ENCODE measurements at places on chromosomes 6 and 20. TPM values are rescaled to one million over a fixed set of nuclear protein-coding genes. Genes with fewer than 3 reads are reported as not detected.

The PPP1R14C gene
- total RNA-seq, result not detected

GRCh38 chr6:81744131-81744530 is 8.3 kb downstream of the TENT5A start:
- DNase-seq, result no peak
- H3K27me3 ChIP-seq, result peaks cover 4% of the 10 kb centered on the region
- peaks cover 1% of the 10 kb centered on the region for H3K36me3 ChIP-seq
- no peak overlapping the region for H3K27ac ChIP-seq
- no peaks in the 10 kb centered on the region for H3K4me1 ChIP-seq

- peaks cover 2% of the 10 kb centered on the region for H3K27me3 ChIP-seq
- H3K4me1 ChIP-seq, result peaks cover 8% of the 10 kb centered on the region
- no peaks in the 10 kb centered on the region for H3K36me3 ChIP-seq
- no peak overlapping the region for H3K4me3 ChIP-seq
- no peak for DNase-seq
Observed at GRCh38 chr6:11552442-11552841, 14.9 kb downstream of the TMEM170B start.

DNA sequence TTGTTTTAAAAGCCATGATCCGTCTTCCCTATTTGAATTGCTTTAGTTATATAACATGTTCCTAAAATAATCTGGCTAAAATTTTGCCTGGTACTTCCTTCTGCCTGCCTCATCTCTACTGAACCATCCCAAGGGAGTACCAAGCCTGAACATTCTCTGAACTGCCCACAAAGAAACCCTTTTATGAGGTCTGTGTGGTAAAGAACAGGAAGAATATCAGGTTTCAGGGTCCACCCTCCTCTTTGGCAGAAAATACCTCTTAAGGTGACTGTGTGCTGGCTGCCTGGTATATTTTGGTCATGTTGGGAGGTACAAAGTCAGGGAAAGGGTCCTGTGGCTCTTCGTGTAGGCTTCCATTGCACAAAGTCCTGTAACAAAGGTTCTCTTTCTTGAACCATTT is 574.1 kb upstream of the CHD6 start:
- H3K36me3 ChIP-seq, result no peaks in the 10 kb centered on the region
- no peaks in the 10 kb centered on the region for H3K4me1 ChIP-seq
- H3K27me3 ChIP-seq, result no peaks in the 10 kb centered on the region

The UCKL1 gene
- 41.9 TPM for total RNA-seq

The EPPIN gene
- total RNA-seq, result not detected

The WFDC10B gene
- total RNA-seq, result not detected

GRCh38 chr20:56631990-56632327 is 2.9 kb downstream of the TFAP2C start:
- DNase-seq, result no peak
- H3K27me3 ChIP-seq, result peaks cover 73% of the 10 kb centered on the region
- peaks cover 9% of the 10 kb centered on the region for H3K4me1 ChIP-seq
- no peak overlapping the region for H3K4me3 ChIP-seq

GRCh38 chr20:51467956-51468626 is 74.4 kb downstream of the NFATC2 start:
- H3K27me3 ChIP-seq, result no peaks in the 10 kb centered on the region
- peaks cover 70% of the 10 kb centered on the region for H3K36me3 ChIP-seq
- H3K4me3 ChIP-seq, result no peak overlapping the region

The BACH2 gene
- 21.5 TPM for total RNA-seq

DNA sequence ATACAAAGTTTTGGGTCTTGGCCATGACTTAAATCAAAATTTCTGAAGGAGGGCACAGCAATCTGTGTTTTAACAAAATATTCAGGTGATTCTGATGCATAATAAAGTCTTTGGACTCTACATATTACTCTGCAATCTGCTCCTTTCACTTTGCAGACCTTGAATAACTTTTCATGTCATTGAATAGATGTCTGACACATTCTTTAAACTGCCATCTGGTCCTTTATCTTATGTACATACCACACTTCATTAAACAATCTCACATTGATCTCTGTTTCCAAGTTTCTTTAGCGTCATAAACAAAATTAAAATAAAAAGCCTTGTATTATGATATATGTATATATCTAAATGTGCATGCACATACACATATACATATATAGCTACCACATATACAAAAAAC is 831.2 kb downstream of the MAFB start:
- H3K27ac ChIP-seq, result no peak overlapping the region
- H3K4me3 ChIP-seq, result no peak overlapping the region
- H3K36me3 ChIP-seq, result no peaks in the 10 kb centered on the region
- no peaks in the 10 kb centered on the region for H3K4me1 ChIP-seq
- no peaks in the 10 kb centered on the region for H3K27me3 ChIP-seq
- DNase-seq, result no peak

DNA sequence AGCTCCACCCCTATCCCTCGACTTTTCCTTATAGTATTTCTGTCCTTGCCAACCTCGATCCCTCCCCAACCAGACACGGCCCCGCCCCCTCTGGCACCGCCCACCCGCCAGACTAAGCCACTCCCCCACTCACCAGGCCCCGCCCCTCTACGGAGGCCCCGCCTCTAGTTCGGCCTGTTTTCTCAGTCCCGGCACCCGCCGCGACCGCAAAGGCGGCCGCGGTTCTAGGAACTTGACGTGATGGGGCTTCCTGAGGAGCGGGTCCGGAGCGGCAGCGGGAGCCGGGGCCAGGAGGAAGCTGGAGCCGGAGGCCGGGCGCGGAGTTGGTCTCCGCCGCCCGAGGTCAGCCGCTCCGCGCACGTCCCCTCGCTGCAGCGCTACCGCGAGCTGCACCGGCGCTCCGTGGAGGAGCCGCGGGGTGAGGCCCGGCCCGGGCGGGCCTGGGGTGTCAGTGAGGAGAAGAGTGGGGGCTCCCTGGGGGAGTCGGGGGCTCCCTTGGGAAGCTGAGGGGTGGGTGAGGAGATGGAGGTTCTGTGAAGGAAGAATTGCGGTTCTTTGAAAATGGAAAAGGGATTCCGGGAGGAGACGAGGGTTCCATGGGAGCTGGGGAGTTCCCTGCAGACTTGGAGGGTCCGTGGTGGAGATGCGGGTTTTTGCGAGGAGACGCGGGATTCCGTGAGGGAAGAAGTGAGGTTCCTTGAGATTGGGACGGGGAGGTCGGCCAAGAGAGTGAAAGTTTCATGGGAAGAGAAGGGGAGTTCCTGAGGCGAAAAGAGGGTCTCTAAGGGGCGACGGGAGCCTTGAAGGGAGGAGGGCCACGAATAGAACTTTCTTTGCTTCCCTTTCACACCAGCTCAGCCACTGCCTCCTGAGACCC is at the start of gene ACSS2:
ACSS2 (plus strand) TSS at position 207 of the 877 bp plus-strand sequence; CDS start at position 241, 34 bp downstream.
- DNase-seq, result peak; percentile 99
- H3K27me3 ChIP-seq, result peaks cover 9% of the 10 kb centered on the region
- peak within 1 kb of the TSS; percentile 87 for H3K4me3 ChIP-seq
- peak within 1 kb of the TSS; percentile 80 for H3K27ac ChIP-seq
- peaks cover 56% of the 10 kb centered on the region for H3K4me1 ChIP-seq
- H3K36me3 ChIP-seq, result peaks cover 4% of the 10 kb centered on the region

DNA sequence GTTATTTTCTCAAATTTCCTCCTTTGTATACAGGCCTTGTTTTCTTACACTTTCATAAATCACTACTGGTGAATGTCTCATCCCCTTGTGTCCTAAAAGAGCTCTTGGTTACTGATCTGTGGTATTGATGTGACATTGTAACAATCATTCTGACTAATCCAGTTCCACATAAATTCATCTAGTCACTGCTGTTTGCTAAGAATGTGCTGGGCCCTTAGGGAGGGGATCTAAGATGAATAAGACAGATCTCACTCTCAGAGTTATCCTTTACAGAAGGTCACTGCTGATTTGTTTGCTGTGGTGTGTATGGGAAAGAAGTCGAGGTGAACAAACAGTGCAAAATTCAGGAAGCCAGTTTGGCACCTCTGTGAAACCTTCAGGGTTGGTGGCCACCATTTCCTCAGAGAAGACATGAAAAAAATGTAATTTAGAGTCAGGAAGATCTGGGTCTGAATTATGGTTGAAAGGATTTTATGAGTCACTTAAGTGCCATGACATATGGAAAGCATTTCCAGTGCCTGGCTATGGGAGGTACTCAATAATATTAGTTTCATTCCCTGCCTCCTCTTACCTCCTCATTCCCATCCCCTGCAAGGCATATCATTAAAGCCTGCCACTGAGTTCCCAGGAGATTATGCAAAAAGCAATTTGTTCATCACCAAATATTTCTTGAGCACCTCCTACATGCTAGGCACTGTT is 121.8 kb downstream of the COL9A1 start:
- H3K27ac ChIP-seq, result no peak overlapping the region
- peaks cover 5% of the 10 kb centered on the region for H3K4me1 ChIP-seq
- DNase-seq, result no peak
- no peaks in the 10 kb centered on the region for H3K36me3 ChIP-seq
- H3K27me3 ChIP-seq, result no peaks in the 10 kb centered on the region
- no peak overlapping the region for H3K4me3 ChIP-seq

GRCh38 chr6:9799582-9799981 is 615.3 kb downstream of the TFAP2A start:
- H3K27ac ChIP-seq, result no peak overlapping the region
- H3K4me3 ChIP-seq, result no peak overlapping the region
- no peaks in the 10 kb centered on the region for H3K36me3 ChIP-seq
- H3K4me1 ChIP-seq, result no peaks in the 10 kb centered on the region
- DNase-seq, result no peak
